A673 (cell line): ENCODE measurements at places on chromosomes 1 and 21.

DNA sequence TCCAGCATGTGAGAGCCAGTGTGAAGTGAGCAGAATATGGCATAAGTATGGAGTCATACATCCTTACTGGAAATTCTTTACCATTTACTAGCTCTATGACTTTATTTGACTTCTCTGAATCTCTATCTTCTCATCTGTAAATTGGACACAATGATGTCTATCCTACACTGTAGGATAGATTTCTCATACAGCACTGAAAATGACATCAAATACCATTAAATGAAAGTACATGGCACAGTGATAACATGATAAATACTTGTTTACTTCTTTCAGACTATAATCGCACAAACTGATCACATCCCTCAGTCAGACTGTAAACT is 1.3 kb upstream of the CTTNBP2NL start:
- H3K27ac ChIP-seq: peak overlapping the region; percentile 67
- H3K4me1 ChIP-seq: peaks cover 41% of the 10 kb centered on the region
- no peaks in the 10 kb centered on the region for H3K36me3 ChIP-seq

DNA sequence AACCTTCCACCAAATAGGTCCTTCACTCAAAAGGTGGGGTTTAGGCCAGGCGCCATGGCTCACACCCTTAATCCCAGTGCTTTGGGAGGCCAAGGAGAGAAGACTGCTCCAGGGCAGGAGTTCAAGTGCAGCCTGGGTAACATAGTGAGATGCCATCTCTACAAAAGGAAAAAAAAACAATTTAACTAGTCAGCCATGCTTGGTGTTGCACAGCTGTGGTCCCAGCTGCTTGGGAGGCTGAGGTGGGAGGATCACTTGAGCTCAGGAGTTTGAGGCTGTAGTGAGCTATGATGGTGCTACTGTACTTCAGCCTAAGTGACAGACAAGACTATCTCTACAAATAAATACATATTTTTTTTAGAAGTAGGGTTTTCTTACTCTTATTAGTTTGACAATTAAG is 617.5 kb downstream of the KIF26B start:
- H3K4me3 ChIP-seq: no peak overlapping the region
- no peak for DNase-seq
- no peaks in the 10 kb centered on the region for H3K36me3 ChIP-seq
- no peaks in the 10 kb centered on the region for H3K27me3 ChIP-seq
- H3K27ac ChIP-seq: no peak overlapping the region

GRCh38 chr1:3327936-3328590 is 126.4 kb upstream of the ARHGEF16 start:
- DNase-seq: no peak
- H3K36me3 ChIP-seq: no peaks in the 10 kb centered on the region
- no peaks in the 10 kb centered on the region for H3K27me3 ChIP-seq
- no peak overlapping the region for H3K27ac ChIP-seq
- H3K4me3 ChIP-seq: no peak overlapping the region
- H3K4me1 ChIP-seq: no peaks in the 10 kb centered on the region

DNA sequence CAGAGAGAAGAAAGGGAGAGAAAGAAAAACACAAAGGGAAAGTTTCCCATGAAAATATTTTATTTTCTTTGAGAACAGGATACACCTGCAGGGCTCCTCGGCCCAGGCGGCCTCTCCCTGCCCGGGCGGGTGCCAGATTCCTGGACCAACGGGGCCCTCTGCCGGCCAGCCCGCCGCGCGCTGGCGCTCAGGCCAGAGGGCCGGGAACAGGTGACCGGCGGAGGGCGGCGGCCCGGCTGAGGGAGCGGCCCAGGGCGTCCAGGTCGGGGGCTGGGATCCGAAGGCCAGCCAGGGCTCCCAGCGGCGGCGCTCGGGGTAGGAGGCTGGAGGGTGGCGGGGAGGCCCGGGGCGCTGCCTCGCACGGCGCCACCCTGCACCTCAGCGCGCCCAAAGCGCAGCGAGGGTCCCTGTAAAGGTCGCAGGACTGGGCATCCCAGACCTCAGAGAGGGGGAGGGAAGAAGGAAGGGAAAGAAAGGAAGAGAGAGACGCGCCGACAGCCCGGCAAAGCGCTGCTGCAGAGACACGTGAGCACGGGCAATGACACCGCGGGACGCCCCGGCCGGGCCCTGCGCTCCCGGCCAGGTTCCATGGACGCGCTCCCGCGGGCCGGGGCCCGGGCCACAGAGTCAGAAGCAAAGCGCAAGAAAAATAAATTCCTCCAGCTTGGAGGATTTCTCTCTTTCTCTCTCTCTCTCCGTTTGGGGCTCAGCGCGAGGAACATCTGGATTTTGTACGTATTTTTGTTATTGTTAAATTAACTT is 927 bp downstream of the WNT9A start:
- H3K4me1 ChIP-seq: peaks cover 6% of the 10 kb centered on the region
- H3K27me3 ChIP-seq: peaks cover 27% of the 10 kb centered on the region
- H3K36me3 ChIP-seq: no peaks in the 10 kb centered on the region
- H3K4me3 ChIP-seq: peak overlapping the region; percentile 52

GRCh38 chr21:38388203-38388602 is 110.1 kb downstream of the ERG start:
- H3K4me1 ChIP-seq: no peaks in the 10 kb centered on the region
- peaks cover 26% of the 10 kb centered on the region for H3K27me3 ChIP-seq
- H3K4me3 ChIP-seq: no peak overlapping the region
- no peaks in the 10 kb centered on the region for H3K36me3 ChIP-seq
- H3K27ac ChIP-seq: no peak overlapping the region

GRCh38 chr1:239455743-239456142 is 69.4 kb downstream of the CHRM3 start:
- H3K36me3 ChIP-seq: no peaks in the 10 kb centered on the region
- no peak for DNase-seq
- no peak overlapping the region for H3K4me3 ChIP-seq
- no peaks in the 10 kb centered on the region for H3K4me1 ChIP-seq
- no peak overlapping the region for H3K27ac ChIP-seq

DNA sequence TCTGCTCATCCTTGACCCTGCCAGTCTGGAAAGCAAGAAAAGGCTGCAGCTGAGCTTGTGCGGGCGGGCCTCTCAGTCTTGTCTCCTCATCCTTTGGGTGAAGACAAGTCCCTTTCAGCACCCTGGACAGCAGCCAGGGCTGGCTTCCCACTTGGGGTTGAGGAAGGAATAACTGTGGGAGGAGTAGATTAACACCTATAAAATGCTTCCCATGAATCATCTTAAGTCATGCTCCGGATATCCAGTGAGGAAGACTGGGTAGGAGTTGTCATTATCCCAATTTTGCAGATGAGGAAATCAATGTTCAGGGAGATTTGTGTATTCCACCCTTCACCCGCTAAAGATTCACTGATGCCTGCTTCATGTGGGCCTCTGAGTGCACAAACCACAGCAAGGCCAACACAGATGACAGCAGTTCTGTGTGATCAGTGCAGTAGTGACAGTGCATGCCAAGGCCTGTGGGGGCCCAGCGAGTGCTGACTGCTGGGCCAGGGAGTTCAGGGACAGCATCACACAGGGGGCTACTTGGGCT is 20.1 kb upstream of the COL16A1 start:
- no peak overlapping the region for H3K27ac ChIP-seq
- H3K36me3 ChIP-seq: no peaks in the 10 kb centered on the region
- DNase-seq: peak; percentile 88
- H3K27me3 ChIP-seq: no peaks in the 10 kb centered on the region

DNA sequence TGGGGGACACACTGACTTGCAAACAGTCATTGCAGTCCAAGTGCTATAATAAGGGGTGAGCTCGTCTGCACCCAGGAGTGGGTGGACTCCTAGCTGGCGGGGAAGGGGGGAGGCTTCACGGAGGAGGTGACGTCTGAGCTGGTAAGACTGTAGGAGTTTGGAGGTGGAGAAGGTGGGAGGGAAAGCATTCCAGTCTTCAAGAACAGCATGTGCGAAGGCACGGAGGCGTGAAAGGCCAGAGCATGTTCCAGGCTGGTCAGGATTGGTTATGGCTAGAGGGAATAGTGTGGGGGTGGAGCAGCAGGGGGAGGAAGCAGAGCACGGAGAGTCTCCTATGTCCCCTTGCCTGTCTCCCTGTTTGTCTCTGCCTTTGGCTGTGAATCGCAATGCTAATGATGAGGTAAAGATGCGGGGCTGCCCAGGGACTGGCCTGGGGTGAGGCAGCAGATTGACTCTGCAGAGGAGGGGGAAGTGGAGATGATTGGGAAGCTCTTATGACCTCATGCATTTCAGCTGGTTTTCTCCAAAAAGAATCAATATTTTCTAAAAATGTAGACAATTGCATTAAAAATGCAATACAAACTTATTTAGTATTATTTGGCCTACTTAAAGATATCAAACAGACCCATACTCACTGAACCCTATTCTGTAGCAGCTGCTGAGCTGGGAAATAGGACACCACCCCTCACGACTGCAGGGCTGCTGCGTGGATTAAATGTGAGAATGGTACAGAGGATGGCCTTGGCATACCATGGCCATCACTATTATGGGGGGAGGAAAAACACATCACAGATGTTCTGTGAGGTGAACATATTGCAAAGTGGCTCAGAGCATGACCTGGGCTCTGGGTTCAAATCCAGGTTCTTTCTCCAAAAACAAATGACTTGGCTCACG is 2.6 kb upstream of the ZNF436 start:
- no peaks in the 10 kb centered on the region for H3K36me3 ChIP-seq
- DNase-seq: no peak
- H3K27ac ChIP-seq: peak overlapping the region; percentile 1
- peaks cover 29% of the 10 kb centered on the region for H3K4me1 ChIP-seq
- H3K4me3 ChIP-seq: no peak overlapping the region

- no peaks in the 10 kb centered on the region for H3K27me3 ChIP-seq
- H3K4me1 ChIP-seq: no peaks in the 10 kb centered on the region
- no peaks in the 10 kb centered on the region for H3K36me3 ChIP-seq
- DNase-seq: no peak
- H3K27ac ChIP-seq: no peak overlapping the region
These were observed 8.3 kb upstream of the ERICH3 start for GRCh38 chr1:74681851-74682250.

DNA sequence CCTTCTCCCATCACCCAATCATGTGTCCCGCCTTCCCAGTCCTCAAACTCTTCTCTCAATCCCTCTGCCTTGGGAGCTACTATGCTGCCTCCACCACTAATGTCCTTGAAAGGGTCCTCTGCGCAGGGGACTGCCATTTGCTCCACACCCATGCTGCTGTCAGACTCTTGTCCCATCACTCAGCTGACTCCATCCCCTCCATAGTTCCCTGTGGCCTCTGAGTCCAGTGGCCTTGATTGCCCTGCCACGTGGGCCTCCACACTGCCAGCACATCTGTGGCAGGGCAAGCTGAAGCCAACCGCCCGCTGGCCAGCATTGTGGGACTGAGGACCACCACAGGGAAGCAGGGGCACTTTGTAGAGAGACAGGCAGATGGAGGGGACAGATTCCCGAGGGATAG is 1.3 kb upstream of the TNNT2 start:
- no peak overlapping the region for H3K27ac ChIP-seq
- no peak for DNase-seq
- no peaks in the 10 kb centered on the region for H3K36me3 ChIP-seq
- no peaks in the 10 kb centered on the region for H3K27me3 ChIP-seq
- no peak overlapping the region for H3K4me3 ChIP-seq

- peak; percentile 52 for DNase-seq
- H3K4me3 ChIP-seq: no peak overlapping the region
- no peaks in the 10 kb centered on the region for H3K27me3 ChIP-seq
- H3K36me3 ChIP-seq: no peaks in the 10 kb centered on the region
- H3K27ac ChIP-seq: peak overlapping the region; percentile 4
- no peaks in the 10 kb centered on the region for H3K4me1 ChIP-seq
These were observed 178.1 kb downstream of the AK5 start for GRCh38 chr1:77459881-77460280.

DNA sequence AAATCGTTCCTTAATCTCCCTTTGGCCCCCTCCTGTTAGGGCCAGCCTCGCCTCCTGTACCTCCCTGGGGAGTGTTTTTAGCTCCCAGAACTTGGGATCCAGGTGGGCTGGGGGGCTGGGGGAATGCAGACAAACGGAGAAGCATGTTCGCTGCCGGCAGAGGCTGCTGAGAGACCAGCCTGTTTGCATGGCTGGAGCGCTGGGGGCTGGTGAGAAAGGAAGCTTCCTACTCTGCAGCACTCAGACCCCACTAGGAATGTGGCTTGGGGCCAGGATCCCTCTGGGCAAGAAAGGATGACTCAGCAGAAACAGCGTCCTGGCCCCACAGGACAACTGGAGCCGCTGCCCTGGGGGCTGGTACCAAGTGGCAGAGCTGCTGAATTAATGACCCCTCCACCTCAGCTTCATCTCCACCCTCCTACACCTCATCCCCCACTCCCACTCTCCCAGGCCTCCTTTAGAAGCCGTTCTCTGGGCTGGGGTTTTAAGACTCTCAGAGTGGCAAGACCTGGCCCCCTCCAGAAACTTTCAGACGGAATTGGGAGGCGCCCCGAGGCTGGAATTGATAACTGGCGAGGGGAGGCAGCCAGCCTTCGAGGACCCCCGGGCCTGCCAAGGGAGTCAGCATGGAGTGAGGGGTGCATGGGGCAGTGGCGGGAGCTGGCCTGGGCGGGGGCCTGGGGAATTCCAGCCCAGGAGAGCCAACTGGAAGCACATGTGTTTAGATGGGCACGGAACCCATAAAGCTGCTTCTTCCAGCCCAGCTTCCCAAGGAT is 28.5 kb upstream of the EPS8L3 start:
- no peaks in the 10 kb centered on the region for H3K27me3 ChIP-seq
- H3K36me3 ChIP-seq: no peaks in the 10 kb centered on the region
- no peak overlapping the region for H3K4me3 ChIP-seq
- DNase-seq: peak; percentile 90

DNA sequence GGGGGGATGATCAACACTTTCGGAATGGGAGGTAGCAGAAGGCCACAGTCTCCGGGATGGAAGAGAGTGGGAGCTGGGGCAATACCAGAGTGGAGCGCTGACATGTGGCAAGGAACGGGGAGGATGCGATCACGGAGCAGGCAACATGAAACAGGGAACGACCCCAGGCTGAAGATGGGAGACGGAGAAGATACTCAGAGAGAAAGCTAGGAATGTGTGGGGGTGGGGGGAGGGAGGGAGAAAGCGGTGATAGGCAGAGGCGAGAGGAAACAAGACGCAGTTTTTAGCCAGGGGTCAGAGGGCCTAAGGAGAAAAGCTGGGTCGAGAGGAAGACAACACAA is 577 bp downstream of the RAB3GAP2 start:
- DNase-seq: peak; percentile 22
- peaks cover 10% of the 10 kb centered on the region for H3K36me3 ChIP-seq
- peak overlapping the region; percentile 90 for H3K4me3 ChIP-seq

GRCh38 chr21:41973427-41973831 is 19.6 kb upstream of the C2CD2 start:
- H3K27ac ChIP-seq: no peak overlapping the region
- no peaks in the 10 kb centered on the region for H3K27me3 ChIP-seq
- no peak for DNase-seq

DNA sequence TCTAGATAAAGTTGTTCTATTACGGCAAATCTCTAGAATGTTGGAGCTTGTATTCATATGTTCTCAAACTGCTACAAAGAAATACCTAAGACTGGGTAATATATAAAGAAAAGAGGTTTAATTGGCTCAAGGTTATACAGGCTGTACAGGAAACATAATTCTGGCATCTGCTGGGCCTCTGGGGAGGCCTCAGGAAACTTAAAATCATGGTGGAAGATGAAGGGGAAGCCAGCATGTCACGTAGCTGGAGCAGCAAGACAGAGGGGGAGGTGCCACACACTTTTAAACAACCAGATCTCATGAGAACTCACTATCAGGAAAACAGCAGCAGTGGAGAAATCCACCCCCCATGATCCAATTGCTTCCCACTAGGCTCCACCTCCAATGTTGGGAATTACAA is 390.4 kb upstream of the ADGRL4 start:
- peak overlapping the region; percentile 14 for H3K27ac ChIP-seq
- peak; percentile 94 for DNase-seq
- peaks cover 12% of the 10 kb centered on the region for H3K4me1 ChIP-seq
- no peak overlapping the region for H3K4me3 ChIP-seq

- no peaks in the 10 kb centered on the region for H3K27me3 ChIP-seq
- H3K4me3 ChIP-seq: no peak overlapping the region
- DNase-seq: no peak
- H3K4me1 ChIP-seq: peaks cover 54% of the 10 kb centered on the region
These were observed 62.7 kb upstream of the BCL10 start for GRCh38 chr1:85339089-85339488.
